GM23338 (cell line): ENCODE measurements at places on chromosomes 7 and 10.

DNA sequence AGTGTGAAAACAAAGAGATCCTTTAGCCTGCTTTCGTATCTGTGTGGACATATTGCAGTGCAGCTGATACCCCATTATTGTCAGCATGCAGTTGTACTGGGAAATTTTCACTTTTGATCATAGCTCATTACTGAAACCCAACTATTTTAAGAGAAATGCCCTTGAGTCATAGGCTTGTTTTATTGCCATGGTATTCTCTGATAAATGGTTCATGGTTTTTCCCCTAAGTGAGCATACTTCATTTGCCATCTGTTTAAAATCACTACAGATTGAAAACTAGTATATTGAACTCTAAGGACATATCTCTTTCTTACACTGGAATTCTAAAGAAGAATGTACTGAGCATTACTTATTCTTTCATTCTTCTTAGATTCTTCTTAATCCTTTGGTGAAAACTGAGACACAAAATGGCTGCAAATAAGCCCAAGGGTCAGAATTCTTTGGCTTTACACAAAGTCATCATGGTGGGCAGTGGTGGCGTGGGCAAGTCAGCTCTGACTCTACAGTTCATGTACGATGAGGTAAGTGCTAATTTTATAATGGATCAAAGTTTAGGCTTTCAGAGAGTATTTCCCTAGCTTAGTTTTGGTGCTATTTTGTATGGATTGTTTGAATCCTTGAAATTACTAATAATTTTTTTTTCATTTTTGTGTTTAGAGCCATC, 63.0 kb downstream of the RALA start:
- H3K4me1 ChIP-seq = peaks cover 27% of the 10 kb centered on the region
- no peak overlapping the region for H3K4me3 ChIP-seq

GRCh38 chr10:76411729-76412435, 980.5 kb downstream of the LRMDA start:
- no peak overlapping the region for H3K4me3 ChIP-seq
- no peaks in the 10 kb centered on the region for H3K36me3 ChIP-seq
- H3K4me1 ChIP-seq = no peaks in the 10 kb centered on the region
- no peaks in the 10 kb centered on the region for H3K27me3 ChIP-seq

- H3K4me1 ChIP-seq = peaks cover 18% of the 10 kb centered on the region
- H3K27me3 ChIP-seq = peaks cover 13% of the 10 kb centered on the region; the same call in 1 of the 2 replicates
- no peak for DNase-seq
- no peak overlapping the region for H3K27ac ChIP-seq
- no peaks in the 10 kb centered on the region for H3K36me3 ChIP-seq
Measured at GRCh38 chr7:128189231-128189930, 51.7 kb upstream of the LEP start.

DNA sequence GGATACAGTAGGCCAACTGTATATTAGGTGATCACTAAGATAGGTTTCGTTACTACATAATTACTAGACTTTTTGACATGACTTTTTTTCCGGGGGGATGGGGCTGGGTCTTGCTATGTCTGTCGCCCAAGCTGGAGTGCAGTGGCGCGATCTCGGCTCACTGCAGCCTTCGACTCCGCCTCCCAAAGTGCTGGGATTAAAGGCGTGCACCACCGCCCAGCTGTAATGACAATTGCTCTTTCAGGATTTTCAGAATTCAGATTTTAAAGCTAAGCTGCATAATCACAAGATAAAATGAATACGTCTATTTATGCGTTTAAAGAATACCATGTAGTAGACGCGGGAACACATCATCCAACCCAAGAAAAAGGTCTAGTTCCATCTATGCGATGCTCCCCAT, 982 bp downstream of the IDI1 start:
- no peaks in the 10 kb centered on the region for H3K27me3 ChIP-seq

- DNase-seq = no peak
- no peaks in the 10 kb centered on the region for H3K4me1 ChIP-seq
- H3K36me3 ChIP-seq = no peaks in the 10 kb centered on the region
- no peak overlapping the region for H3K4me3 ChIP-seq
- no peak overlapping the region for H3K27ac ChIP-seq
Measured at GRCh38 chr7:98464558-98464940, 63.7 kb upstream of the BAIAP2L1 start.

GRCh38 chr10:74927701-74928100, 101.3 kb downstream of the KAT6B start:
- H3K36me3 ChIP-seq = no peaks in the 10 kb centered on the region
- peaks cover 17% of the 10 kb centered on the region for H3K4me1 ChIP-seq
- no peaks in the 10 kb centered on the region for H3K27me3 ChIP-seq

DNA sequence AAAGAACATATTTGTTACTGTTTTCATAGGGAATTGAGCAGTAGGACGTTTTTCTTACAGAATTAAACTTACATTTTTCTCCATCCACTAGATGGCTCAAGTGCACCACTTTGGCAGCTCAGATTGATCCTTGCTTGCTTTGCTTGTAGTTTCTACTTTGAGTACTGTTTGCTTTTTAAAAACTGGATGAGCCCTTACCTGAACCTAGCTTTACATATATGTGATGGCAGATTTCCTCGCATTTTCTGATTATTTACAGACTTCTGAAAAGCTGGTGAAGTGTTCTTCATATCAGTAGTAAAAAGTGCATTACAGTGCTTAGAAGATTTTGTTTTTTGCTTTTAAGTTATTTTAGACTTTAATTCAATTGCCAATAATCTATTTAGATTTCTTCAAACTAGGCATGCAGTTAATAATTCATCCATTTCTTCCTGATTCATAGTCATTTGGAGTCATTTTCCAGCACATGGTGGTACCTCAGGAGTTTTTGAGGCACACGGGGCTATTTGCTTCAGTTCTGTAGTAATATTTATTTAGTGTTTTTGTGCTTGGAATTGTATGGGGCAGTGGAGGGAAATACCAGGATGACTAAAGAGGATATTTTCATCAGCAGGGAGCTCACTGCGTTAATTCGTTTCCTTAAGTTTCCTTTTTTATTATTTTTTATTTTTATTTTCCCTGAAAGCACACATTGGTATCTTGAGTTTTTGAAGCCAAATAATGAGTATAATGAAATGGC, 57.3 kb downstream of the MAPK8 start:
- no peak overlapping the region for H3K27ac ChIP-seq
- H3K4me1 ChIP-seq = 0 out of 2 replicates have a peak, but pooled peaks cover 5% of the 10 kb centered on the region
- H3K36me3 ChIP-seq = no peaks in the 10 kb centered on the region
- H3K4me3 ChIP-seq = no peak overlapping the region
- H3K27me3 ChIP-seq = no peaks in the 10 kb centered on the region
- peak; percentile 79 for DNase-seq

- H3K4me1 ChIP-seq = peaks cover 5% of the 10 kb centered on the region; the same call in 1 of the 2 replicates
- no peak overlapping the region for H3K27ac ChIP-seq
- H3K27me3 ChIP-seq = no peaks in the 10 kb centered on the region
Measured at GRCh38 chr10:58577437-58577777, 64.7 kb downstream of the BICC1 start.

GRCh38 chr10:119653209-119653608, 2.0 kb downstream of the BAG3 start:
- peaks cover 37% of the 10 kb centered on the region for H3K4me1 ChIP-seq
- no peak overlapping the region for H3K27ac ChIP-seq
- no peak for DNase-seq
- H3K36me3 ChIP-seq = no peaks in the 10 kb centered on the region

DNA sequence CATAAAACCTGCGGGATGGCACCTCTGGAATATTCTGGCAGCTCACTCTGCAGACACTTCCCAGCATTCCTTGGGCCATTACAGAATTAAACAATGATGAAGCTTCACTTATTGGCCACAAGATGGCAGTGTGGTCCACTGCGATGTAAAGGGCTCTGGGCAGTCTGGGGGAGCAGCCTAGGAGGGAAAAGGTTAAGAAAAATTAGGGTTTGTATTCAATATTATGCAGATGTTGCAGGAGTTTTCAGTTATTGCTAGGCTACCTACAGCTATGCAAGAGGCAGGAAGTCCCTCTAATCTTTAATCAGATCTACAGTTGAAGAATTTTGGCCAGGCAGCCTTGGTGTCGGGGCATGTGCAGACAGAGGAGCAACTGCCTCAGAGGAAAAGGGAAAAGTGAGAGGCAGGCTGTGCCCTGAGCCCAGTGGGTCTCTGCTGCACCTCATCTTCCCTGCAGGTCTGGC, 233.2 kb upstream of the PRSS1 start:
- H3K36me3 ChIP-seq = no peaks in the 10 kb centered on the region
- H3K27ac ChIP-seq = no peak overlapping the region
- peak; percentile 83 for DNase-seq
- H3K4me1 ChIP-seq = no peaks in the 10 kb centered on the region
- H3K27me3 ChIP-seq = no peaks in the 10 kb centered on the region

DNA sequence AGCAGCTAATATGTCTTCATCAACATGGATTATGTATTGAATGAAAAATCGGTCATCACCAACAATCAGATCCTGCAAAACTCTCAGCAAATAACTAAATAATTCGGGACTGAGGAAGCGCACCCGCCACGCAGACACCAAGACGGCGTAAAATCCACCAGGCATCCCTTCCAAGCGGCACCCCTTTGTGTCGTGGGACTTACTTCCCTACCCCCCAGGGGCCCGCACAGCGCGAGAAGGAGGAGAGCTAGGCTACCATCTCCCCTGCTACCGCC, 721 bp downstream of the ARL3 start:
- peaks cover 11% of the 10 kb centered on the region; the same call in 1 of the 2 replicates for H3K36me3 ChIP-seq
- DNase-seq = no peak
- peaks cover 34% of the 10 kb centered on the region for H3K4me1 ChIP-seq
- H3K27me3 ChIP-seq = no peaks in the 10 kb centered on the region

- no peaks in the 10 kb centered on the region for H3K27me3 ChIP-seq
- H3K36me3 ChIP-seq = no peaks in the 10 kb centered on the region
- DNase-seq = no peak
- no peak overlapping the region for H3K4me3 ChIP-seq
Measured at GRCh38 chr10:86609920-86610319, 44.4 kb upstream of the OPN4 start.

GRCh38 chr10:96310321-96310669, 6.1 kb downstream of the DNTT start:
- H3K36me3 ChIP-seq = no peaks in the 10 kb centered on the region
- H3K27me3 ChIP-seq = no peaks in the 10 kb centered on the region
- H3K27ac ChIP-seq = peak overlapping the region; percentile 85
- no peak overlapping the region for H3K4me3 ChIP-seq

GRCh38 chr10:8183241-8183704, 128.8 kb downstream of the GATA3 start:
- no peak overlapping the region for H3K4me3 ChIP-seq
- no peak overlapping the region for H3K27ac ChIP-seq
- no peaks in the 10 kb centered on the region for H3K36me3 ChIP-seq
- H3K27me3 ChIP-seq = no peaks in the 10 kb centered on the region
- H3K4me1 ChIP-seq = 0 out of 2 replicates have a peak, but pooled peaks cover 3% of the 10 kb centered on the region
- DNase-seq = no peak

DNA sequence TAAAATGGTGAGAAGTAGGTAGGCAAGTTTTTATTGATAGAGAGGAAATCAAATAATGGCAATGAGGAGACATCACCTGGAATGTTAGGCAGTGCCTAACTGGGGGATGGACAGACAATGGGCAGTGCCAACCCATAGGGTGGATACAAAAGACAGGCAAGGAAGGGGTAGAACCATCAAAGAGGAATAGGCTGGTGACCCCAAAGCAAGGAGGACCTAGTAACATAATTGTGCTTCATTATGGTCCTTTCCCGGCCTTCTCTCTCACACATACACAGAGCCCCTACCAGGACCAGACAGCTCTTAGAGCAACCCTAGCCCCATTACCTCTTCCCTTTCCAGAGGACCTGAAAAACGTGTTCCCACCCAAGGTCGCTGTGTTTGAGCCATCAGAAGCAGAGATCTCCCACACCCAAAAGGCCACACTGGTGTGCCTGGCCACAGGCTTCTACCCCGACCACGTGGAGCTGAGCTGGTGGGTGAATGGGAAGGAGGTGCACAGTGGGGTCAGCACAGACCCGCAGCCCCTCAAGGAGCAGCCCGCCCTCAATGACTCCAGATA, 30.0 kb downstream of the PRSS2 start:
- peaks cover 33% of the 10 kb centered on the region for H3K4me1 ChIP-seq
- no peak overlapping the region for H3K4me3 ChIP-seq
- H3K27me3 ChIP-seq = peaks cover 50% of the 10 kb centered on the region

GRCh38 chr7:134954197-134955082, 31.9 kb upstream of the AGBL3 start:
- DNase-seq = peak; percentile 65
- no peaks in the 10 kb centered on the region for H3K4me1 ChIP-seq
- H3K27ac ChIP-seq = no peak overlapping the region
- no peaks in the 10 kb centered on the region for H3K27me3 ChIP-seq

GRCh38 chr10:50279489-50279888, 28.2 kb upstream of the ASAH2 start:
- no peaks in the 10 kb centered on the region for H3K27me3 ChIP-seq
- no peaks in the 10 kb centered on the region for H3K36me3 ChIP-seq
- H3K4me1 ChIP-seq = no peaks in the 10 kb centered on the region
- peak; percentile 51 for DNase-seq

DNA sequence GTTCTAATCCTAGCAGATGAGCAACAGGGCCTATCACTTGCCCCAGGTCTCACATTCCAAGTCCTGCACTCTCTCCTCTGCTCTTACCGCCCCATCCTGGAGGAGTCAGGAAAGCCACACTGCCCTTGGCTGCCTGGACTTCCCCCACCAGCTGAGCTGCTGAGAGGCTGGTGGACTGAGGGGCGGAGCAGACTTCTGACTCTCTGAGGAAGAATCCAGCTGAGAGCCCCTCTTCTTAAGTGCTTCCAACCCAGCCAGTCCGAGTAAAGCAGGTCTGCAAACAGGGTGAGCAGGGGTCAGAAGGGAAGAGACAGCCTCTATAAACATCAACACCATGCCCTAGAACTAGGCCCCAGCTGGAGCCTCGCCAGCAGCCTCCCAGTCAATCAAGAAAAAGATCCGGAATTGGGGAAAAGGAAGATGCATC, 92.4 kb upstream of the TMEM72 start:
- DNase-seq = no peak

- H3K27ac ChIP-seq = no peak overlapping the region
- no peaks in the 10 kb centered on the region for H3K36me3 ChIP-seq
- no peaks in the 10 kb centered on the region for H3K27me3 ChIP-seq
- no peak for DNase-seq
Measured at GRCh38 chr10:74332398-74332797, 181.4 kb downstream of the ADK start.

GRCh38 chr10:128429835-128430513, 303.8 kb upstream of the MKI67 start:
- no peaks in the 10 kb centered on the region for H3K4me1 ChIP-seq
- no peaks in the 10 kb centered on the region for H3K36me3 ChIP-seq
- no peak overlapping the region for H3K27ac ChIP-seq
- no peak overlapping the region for H3K4me3 ChIP-seq
- H3K27me3 ChIP-seq = no peaks in the 10 kb centered on the region

DNA sequence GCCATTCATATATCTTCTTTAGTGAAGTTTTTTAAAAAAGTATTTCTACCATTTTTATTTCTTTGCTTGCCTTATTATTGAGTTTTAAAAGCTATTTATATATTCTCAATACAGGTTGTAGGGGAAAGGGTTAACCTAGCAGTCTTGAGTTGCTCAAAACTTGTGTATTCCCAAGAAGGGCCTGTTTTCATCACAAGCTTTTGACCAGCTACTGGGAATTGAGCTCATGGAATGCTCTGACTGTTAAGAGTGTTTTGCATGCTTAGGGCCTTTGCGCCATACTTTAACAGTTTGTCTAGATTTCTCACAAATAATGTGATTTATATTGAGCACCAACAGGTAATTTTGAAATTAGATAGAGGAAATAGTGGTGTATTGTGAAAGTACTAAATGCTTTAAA, 72.0 kb upstream of the CALCR start:
- H3K27me3 ChIP-seq = no peaks in the 10 kb centered on the region
- peak overlapping the region; percentile 91 for H3K27ac ChIP-seq
- peak; percentile 50 for DNase-seq
- H3K4me3 ChIP-seq = peak overlapping the region; percentile 36

GRCh38 chr10:112962343-112962742, 12.3 kb downstream of the TCF7L2 start:
- H3K27ac ChIP-seq = peak overlapping the region; percentile 98
- H3K27me3 ChIP-seq = no peaks in the 10 kb centered on the region
- peaks cover 10% of the 10 kb centered on the region; the same call in 1 of the 2 replicates for H3K36me3 ChIP-seq
- H3K4me3 ChIP-seq = no peak overlapping the region
